ENCODE measurements at places on chromosomes 6 and 20.

DNA sequence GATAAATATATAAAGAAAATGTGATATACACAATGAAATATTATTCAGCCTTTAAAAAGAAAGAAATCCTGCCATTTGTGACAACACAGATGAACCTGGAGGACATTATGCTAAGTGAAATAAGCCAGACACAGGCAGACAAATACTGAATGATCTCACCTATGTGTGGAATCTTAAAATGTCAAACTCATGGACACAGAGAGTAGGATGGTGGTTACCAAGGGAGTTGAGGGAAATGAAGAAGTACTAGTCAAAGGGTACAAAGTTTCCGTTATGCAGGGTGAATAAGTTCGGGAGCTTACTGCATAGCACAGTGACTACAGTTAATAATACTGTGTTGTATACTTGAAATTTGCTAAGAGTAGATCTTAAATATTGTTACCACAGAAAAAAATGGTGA lies 14.6 kb upstream of the DEFB132 start:
- DNase-seq, result no peak

GRCh38 chr6:38432079-38432478 lies 207.7 kb downstream of the BTBD9 start:
- DNase-seq, result no peak

DNA sequence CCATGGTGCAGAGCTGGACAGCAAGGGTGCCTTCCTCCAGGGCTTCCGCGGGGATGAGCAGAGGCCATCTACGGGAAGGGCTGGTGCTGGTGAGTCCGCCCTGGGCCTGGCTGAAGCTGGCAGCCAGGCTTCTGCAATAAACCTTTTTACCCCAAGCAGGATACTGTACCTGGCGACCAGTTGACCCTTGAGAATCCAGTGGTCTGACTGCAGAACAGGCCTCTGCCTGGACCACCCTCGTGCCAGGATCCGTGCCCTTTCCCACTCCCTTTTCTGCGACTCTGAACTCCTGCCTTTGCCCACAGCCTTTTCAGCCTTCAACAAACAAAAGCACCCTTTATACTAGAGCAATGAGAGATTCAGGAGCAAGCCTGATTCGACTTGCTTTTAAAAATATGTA lies 18.9 kb downstream of the CDH26 start:
- no peak for DNase-seq

GRCh38 chr6:134217105-134217797 lies 100.7 kb downstream of the SGK1 start:
- no peak for DNase-seq

DNA sequence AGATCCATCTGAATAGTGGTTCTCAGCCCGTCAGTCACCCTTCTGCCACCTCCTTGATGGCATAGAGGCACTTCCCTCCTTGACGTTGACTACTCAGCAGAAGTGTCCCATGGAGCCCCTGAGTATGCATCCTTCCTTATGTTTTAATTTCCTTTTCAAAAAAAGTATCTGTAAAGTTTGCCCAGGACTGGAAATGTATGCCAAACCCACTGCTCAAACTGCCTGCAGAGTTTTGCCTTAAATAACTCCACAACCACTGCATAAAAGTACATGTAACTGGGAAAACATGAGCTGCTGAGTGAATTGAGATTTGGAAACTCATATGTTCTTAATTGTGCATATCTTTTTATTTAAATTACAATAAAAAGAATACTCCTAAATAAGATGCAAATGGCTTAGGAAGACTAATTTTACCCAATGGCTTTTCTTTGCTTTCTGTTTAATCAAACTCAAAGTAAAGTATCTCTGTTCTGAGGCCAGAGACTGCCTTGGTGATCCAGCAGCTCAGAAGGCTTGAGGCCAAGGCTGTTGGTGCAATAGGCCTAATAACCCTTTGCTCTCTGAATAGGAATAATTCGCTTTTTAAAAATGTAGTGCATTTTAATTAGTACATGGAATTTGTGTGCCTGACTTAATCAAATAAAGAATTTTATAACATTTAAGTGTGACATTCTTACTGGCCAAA lies 90.4 kb downstream of the FNDC1 start:
- no peak for DNase-seq

- DNase-seq, result no peak
Measured at GRCh38 chr6:15539722-15540270, 123.0 kb downstream of the DTNBP1 start.

- no peak for DNase-seq
Measured at GRCh38 chr6:1044040-1044836, 267.7 kb upstream of the FOXQ1 start.

- DNase-seq, result no peak
Measured at GRCh38 chr20:46051556-46052308, 22.7 kb downstream of the SLC12A5 start.

DNA sequence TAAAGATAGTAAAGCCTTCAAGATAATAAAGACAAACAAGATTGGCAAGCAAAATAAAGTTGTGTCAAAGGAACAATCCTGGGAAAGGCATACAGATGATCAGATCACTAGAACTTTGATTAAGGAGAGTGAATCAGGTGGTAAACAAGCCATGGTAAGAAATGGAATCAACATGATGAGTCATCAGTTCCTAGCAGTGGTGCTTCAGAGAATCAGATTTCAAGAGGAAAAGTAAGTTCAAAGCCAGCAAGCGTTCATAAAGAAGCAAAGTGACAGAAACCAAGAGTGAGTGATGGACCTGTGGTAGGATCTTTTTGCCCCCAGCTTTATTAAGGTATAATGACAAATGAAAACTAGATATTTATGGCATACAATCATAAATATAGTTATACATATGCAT lies 340.4 kb downstream of the TPBG start:
- no peak for DNase-seq

GRCh38 chr20:58791286-58791685 lies 59.4 kb downstream of the GNAS-AS1 start:
- DNase-seq, result no peak

DNA sequence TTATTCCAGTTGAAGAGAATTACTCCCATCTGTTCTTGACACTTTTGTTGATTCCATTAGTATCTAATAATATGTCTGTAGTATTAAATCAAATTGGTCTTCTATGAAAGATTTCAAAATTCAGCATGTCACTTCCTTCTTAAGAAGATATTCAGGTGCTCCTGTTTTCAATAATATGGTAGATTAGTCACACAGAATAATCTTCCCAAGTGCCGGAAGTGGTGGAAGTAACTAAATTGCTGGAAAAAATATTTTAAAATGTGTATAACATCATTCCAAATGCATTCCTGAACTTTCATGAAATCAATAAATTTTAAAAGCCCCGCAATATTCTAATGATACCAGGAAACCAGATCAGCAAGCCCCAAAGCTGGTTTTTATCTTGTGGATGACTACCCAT lies 281.3 kb downstream of the EPM2A start:
- no peak for DNase-seq

- no peak for DNase-seq
Measured at GRCh38 chr6:167799033-167799821, 27.5 kb upstream of the AFDN start.

DNA sequence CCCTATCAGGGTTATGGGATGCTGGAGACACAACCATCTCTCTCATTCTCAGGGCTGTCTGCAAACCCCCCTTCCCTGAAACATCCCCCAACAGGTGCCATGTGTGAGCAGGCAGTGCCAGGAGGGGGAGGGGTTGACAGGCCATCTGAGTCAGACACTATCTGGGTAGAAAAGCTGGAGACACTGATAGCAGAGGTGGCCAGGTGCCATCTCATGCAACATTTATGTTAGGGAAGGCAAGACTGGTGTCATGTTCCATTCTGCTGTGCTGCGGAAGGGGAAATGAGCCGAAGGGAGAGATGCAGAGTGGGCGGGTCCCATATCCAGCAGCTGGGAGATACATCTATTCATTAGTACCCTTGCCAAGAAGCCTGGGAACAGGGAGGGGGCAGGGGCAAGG lies 3.5 kb downstream of the LHFPL5 start:
- no peak for DNase-seq

DNA sequence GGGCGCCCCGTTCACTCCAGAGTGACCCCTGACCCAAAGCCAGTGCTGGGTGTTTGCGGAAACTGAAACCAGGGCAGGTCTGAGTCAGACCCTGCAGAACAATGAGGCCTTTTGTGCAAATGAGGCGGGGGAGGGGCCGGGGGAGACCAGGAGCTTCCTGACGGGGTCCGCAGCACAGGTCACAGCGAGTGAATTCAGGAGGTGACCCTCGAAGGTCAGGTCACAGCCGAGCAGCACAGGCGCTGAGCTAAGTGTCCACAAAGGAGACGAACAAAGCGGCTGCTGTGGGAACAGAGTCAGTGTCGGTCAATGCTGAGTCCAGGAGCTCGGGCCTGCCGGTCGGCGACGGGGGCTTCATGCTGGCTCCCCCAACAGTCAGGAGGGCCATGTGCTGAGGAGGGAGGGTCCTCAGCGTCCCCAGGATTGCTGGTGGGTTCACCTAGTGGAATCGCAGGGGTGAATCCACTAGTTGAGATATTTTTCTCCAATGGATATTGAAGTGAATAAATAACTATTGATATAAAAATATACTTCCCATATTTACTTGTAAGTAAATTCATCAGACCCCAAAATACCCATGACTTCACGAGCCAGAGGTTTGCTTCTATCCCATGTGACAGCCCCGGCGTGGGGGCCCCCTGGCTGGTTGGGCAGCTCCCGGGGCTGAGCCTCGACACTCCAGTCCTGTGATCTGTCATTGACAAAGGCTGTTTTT lies 188.4 kb upstream of the SULF2 start:
- DNase-seq, result no peak

DNA sequence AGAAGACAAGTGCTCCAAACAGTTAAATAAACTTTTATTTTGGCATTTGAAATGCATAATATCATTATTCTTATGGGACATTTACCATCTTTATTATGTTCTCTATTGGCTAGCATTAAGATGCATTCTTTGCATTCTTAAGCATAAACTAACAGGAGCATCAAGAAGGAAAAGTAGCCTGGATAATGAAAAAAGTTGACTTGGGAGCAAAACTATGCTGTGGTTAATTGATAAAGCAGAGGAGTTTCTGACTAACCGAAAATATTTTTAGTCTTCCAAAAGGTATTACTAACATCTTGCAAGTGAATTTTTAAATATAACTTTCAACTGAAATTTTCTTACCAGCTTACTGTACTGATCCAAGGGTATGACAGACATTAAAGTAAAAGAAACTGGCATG lies 140.3 kb downstream of the FLRT3 start:
- DNase-seq, result no peak

GRCh38 chr20:22260506-22260905 lies 323.9 kb downstream of the FOXA2 start:
- no peak for DNase-seq

- DNase-seq, result no peak
Measured at GRCh38 chr20:6623989-6624388, 143.5 kb upstream of the BMP2 start.

DNA sequence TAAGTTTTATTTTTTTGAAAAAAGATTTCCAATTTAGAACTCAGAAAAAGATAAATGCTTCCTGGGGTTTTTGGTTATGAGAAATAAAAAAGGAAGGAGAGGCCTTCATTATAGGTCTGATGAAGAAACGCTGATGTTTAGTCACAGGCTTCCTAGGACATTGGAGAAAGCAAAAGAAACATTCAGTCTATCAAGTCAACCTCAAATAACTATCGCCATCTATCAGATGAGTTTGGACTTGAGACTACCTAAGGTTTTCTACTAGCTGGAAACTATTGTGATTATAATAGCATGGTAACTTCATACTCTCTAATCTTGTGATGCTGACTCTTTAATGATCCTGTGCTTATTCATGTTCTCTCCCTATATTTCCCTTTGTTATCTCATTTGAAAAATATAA lies 171.3 kb downstream of the TPBG start:
- no peak for DNase-seq

DNA sequence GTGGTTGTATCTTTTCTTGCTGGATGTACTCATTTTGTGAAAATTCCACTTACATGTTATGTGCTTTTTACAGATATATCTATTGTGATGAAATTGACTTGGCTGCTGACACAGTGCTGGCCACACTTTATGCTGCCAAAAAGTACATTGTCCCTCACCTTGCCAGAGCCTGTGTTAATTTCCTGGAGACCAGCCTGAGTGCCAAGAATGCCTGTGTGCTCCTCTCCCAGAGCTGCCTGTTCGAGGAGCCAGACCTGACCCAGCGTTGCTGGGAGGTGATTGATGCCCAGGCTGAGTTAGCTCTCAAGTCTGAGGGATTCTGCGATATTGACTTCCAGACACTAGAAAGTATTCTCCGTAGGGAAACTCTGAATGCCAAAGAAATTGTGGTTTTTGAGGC lies 4.9 kb downstream of the BTBD3 start:
- DNase-seq, result no peak

- DNase-seq, result no peak
Measured at GRCh38 chr20:26135325-26136110, 438.9 kb upstream of the ZNF337 start.

DNA sequence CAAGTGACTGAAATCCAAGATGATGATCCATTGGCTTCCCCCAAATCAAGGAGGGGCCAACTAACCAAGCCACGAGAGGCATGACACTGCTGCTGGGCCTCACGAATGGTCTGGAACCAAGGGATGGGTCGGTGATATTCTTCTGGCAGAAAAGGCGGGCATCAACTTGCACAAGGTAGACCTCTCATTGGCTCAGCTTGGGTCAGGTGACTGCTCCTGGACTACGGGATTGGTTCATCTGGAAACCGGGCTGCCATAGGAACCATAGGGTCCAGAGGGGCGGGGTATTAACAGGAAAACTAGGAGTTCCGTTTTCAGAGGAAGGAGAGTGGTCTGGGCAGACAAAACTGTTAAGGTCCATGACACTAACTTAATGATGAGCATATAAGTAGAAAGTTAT lies 100.9 kb downstream of the TFAP2C start:
- DNase-seq, result no peak

DNA sequence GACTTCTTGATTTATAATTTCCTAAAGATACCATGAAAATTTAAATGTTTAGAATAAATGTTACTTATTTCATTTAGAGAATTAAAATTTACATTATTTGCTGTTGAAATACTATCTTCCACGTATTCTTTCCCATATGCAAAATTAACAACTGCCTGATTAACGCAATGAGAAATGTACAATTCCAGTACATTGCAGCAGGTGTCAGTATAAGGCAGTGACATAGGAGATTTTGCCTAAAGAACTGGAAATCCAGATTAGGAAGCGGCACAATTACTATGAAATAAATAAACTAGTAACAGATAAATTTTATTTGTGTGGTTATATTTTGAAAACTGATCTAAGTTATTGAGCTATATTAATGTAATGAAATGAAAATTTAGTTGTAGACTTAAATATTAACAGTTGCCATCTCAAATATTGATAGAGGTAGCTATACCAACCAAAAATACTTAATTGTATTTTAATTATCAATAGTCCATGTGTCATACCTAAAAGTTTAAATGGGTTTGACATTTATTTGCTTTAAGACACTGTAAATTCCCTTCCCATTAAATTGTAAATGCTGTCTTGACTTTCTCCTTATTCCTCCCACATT lies 300.2 kb downstream of the UTRN start:
- DNase-seq, result no peak
